Mesendoderm (in vitro differentiated cells): ENCODE measurements at places on chromosomes 12 and 14.

GRCh38 chr12:69616025-69616424 lies 5.3 kb upstream of the LRRC10 start:
- DNase-seq = no peak

DNA sequence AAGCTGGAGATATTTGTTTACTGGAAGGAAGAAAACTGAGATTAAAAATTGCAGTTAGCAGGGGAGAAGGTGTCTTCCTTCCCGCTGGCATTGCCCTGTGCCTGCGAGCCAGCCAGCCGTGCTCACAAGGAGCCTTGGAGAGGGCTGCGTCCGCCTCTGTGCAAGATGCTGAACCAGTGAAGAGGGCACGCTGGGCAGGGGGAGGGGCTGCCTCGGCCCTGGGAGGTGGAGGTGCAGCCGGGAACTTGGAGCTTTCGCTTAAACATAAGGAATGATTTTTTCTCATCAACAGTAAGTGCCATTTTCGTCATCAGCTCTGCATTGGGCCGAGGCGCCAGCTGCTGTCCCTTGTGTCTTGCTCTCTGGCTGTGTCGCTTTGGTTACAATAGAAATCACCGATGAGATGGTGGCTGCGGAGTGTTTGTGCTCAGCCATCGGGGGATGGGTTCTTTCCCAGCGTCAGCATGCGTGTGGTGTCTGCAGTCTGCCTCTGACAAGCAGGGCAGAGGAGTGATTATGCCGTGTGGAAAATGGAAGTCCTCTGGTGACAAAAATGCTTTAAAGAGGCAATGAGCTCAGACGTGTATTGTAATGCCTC lies 97.3 kb downstream of the ESR2 start:
- peak; percentile 83 for DNase-seq

GRCh38 chr14:99971941-99972747 lies 93.1 kb upstream of the EVL start:
- DNase-seq = no peak

GRCh38 chr14:105986894-105987284 lies 460.5 kb downstream of the TMEM121 start:
- no peak for DNase-seq

GRCh38 chr14:37081218-37081617 lies 91.2 kb downstream of the SLC25A21 start:
- DNase-seq = peak; percentile 57

DNA sequence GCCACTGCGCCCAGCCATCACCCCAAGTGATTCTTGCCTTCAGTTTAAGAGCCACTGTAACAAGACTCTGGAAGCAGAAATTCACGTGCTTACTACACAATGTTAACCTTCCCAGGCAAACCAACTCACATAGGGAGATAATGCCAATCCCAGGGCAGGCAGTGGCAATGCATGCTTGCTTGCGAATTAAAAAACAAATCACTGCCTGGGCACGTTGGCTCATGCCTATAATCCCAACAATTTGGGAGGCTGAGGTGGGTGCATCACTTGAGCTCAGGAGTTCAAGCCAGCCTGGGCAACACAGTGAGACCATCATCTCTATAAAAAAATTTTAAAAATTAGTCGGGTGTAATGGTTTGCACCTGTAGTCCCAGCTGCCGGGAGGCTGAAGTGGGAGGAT lies 37.8 kb upstream of the P2RX4 start:
- DNase-seq = no peak

GRCh38 chr12:121089813-121090430 lies 42.8 kb upstream of the P2RX7 start:
- no peak for DNase-seq

- peak; percentile 45 for DNase-seq
These were observed 14.9 kb upstream of the TAC3 start for GRCh38 chr12:57031138-57031725.

- DNase-seq = no peak
These were observed 11.5 kb downstream of the XRCC3 start for GRCh38 chr14:103703433-103704385.
